ENCODE measurements at places on chromosomes 7 and 10.

DNA sequence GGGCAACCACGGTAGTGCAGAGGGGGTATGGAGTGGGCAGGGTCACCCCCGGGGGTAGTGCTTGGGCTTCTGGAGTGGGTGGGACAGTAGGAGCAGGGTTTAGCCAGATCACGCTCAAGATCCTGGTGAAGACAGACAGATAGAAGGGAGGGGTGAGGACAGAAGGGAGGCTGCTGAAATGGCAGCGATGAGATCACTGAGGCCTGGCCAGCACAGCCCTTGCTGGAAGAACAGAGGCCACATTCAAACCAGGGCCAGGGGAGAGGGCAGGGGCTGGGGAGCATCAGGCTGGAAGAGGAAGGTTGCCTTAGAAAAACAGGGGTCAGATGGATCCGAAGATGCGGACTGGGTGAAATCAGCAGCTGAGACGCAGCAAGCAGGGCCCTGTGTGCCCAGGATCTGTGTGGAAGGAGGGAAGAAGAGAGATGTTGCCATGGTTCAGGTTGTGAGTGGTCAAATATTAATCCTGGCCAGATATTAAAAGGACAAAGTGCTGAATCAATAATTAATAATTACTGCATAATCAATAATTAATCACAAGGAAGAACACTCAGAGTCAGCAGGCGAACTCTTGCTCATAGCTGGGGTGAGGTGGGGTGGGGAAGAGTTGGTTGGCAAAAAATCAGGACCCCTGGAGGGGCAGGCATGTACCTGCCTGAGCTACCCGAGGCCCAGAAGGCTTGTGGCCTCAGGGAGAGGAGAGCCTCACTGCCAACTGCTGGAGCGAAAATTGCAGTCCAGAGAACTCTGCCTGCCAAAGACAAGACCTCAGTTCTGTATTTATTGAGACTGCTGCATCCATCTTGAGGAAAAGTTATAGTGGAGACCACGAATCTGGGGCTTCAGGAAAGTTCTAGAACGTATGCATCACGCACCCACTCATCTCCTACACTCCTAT lies 105.7 kb downstream of the GRB10 start:
- no peak for DNase-seq

DNA sequence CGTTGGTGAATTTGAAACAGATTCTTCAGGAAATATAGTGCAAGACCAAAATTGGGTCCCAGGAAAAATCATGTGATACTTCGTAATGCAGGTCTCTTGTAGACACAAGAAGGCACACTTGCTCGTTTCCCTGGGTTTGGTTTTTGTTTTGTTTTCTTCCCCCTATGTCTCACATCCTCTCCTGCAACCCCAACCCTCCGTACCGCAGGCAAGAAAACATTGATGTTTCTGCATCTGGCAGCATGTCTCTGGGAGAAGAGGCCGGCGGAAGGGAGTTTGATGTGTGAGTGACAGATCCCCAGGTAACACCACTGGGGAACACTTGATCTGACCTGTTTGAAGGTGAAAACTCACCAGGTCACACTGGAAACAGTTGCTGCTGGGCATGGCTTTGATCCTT lies 718.5 kb downstream of the AUTS2 start:
- peak; percentile 49 for DNase-seq

GRCh38 chr7:28397141-28397540 lies 15.2 kb upstream of the CREB5 start:
- no peak for DNase-seq

DNA sequence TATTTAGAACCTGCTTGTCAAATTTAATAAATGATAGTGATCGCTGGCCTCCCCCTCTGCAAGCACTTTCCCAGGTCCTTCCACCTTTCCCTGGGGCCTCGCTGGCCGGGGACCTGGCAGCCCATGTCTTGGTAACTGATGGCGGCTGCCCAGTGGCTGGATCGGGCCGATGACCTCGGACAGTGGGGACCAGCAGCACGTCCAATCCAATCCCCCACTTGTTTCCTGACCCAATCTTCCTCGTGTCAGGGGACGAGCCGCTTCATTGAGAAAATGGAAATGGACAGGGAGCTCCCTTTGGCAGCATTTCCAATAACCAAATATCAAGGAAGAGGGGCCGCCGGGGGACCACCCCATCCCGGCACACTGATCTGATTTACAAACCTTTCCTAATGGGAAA lies 17.2 kb downstream of the EBF3 start:
- no peak for DNase-seq
